NAMALWA (cell line): ENCODE measurements at places on chromosomes 7 and 10.

GRCh38 chr10:35017608-35018007, 72.5 kb downstream of the CUL2 start:
- DNase-seq: no peak

GRCh38 chr10:33025039-33025438, 67.0 kb upstream of the ITGB1 start:
- no peak for DNase-seq

DNA sequence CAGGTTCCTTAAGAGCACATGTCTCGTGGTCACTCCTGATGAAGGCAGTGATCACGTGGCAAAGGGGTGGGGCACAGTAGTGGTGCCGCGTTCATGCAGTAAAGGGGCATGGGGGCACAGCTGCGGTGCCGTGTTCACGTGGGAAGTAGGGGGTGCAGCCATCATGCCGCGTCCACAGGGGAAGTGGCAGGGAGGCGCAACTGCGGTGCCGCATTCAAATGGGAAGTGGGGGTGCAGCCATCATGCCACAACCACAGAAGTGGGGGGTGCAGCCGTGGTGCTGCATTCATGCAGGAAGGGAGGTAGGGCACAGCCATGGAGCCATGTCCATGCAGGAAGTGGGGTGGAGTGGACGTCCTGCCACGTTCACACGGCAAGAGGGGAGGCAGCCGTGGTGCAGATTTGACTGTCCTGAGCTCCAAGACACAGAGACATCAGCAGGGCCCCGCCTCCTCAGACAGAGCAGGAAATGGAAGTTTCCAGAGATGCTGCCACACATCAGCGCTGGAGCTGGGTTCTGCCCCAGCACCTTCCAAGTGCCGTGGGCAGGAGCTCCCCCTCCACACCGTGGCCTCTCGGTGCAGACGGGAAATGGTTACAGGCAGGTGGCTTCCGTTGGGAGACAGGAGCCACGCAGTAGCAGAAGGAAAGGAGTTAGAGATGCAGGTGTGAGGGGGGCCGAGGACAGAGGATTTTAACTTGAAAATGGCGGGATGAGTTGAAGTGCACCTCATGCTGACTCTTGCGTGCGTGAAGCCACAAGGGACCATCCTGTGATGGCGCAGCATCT, 95.0 kb upstream of the DDC start:
- DNase-seq: no peak

DNA sequence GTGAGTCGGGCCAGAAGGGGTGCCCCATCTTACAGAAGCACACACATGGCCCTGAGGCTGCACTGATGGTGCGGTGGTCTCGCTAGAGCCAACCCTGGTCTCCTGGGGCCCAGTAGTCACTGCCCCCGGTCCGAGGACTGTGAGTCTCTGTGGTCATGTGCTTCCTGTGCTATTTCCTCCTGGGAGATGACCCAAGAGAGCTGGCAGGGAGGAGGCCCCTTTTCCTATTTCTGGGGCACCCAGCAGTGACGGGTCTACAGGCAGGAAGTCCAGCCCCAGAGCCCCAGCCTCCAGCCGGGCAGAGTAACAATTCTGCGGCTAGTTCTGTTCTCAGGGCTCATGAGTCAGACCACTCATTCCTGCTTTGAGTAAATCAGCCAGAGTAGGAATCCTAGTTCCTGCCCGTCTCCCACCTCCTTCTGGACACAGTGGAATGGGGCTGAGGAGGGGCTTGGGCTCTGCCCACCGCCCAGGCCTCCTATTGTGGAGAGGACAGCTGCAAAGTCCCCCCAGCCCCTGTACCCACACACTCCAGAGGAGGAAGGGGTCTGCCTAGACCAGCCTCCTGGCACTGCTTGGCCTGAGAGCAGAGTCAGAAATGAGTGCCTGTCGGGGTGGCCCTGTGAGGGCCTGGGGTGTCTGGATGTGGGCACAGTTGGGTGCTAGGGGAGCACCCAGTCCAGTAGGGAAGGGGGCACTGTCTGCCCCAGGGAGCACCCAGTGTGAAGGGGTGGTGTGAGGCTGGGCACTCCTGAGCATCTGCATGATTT, 80.5 kb upstream of the PPIF start:
- DNase-seq: no peak

- DNase-seq: peak; percentile 87
These were observed 55.8 kb downstream of the RBM17 start for GRCh38 chr10:6144406-6145165.

DNA sequence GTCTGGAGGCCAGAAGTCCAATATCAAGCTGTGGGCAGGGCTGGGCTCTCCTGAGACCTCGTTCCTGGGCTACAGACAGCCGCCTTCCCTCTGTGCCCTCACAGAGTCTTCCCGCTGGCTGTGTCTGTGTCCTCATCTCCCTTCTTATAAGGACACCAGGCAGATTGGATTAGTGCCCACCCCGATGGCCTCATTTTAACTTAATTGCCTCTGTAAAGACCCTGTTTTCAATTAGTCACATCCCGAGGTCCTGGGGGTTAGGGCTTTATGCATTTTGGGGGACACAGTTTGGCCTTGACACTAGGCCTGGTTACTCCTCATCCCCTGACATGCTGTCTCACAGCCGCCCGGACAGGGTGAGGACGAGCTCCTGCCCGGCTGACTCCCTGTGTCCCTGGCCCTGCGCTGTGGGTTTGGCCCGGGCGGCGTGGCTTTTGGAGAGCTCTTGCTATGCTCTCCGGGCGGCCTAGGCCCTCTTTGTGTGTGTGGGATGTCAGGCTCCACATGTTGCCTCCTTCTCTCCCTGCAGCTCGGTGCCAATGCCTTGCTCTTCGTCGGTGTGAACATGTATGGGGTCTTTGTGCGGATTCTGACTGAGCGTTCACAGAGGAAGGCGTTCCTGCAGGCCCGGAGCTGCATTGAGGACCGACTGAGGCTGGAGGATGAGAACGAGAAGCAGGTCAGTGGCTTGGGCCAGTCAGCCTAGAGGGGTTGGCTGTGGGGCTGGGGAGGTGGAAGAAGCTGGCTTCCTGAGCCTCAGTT, 18.2 kb downstream of the ADCY1 start:
- no peak for DNase-seq

- DNase-seq: peak; percentile 66
These were observed 26.2 kb downstream of the IKZF1 start for GRCh38 chr7:50330696-50331095.

DNA sequence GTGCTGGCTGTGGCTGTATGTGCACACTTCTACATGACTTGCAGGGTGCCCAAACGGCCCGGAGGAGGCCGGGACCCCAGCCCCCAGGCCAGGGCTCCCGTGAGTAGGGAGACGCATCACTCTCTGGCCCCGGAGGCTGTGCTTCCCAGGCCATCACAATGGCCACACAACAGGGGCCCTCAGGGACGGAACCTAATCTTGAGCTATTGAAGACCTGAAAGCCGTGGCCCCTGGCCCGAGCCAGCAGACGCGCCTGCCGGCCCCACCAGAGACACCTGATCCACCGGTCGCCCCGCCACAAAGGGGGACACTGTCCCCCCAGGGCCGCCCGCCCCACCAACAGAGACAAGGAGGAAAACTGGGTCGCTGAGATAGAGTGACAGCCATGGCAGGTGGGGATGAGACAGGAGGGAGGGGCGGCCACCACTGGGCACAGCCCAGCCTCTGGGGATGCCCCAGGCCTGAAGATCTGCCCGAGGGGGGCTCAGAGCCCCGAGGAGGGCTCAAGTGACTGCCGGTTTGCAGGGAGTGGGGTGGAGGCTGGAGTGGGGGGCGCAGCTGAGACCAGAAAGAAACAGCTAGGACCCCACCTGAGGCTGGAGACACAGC, 10.2 kb upstream of the LFNG start:
- DNase-seq: no peak

GRCh38 chr10:132423966-132424861, 27.2 kb downstream of the PWWP2B start:
- DNase-seq: no peak

DNA sequence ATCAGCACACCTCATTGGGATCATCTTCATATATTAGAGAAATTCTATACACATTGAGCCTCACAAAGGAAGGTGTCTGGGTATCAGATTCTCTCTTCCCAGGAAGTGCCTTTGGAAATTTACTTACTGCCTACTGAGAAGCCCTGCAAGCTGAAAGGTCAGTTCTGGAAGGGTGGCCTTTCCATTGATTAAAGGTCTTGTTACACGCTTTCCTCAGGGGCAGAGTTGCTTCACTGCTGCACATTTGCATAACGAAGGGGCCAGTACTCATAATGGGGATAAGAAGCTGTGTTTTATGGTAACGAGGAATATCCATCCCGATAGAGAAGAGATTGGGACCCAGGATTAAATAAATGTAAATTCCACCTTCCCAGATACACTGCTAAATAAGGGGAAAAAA, 19.4 kb upstream of the IL15RA start:
- DNase-seq: no peak

DNA sequence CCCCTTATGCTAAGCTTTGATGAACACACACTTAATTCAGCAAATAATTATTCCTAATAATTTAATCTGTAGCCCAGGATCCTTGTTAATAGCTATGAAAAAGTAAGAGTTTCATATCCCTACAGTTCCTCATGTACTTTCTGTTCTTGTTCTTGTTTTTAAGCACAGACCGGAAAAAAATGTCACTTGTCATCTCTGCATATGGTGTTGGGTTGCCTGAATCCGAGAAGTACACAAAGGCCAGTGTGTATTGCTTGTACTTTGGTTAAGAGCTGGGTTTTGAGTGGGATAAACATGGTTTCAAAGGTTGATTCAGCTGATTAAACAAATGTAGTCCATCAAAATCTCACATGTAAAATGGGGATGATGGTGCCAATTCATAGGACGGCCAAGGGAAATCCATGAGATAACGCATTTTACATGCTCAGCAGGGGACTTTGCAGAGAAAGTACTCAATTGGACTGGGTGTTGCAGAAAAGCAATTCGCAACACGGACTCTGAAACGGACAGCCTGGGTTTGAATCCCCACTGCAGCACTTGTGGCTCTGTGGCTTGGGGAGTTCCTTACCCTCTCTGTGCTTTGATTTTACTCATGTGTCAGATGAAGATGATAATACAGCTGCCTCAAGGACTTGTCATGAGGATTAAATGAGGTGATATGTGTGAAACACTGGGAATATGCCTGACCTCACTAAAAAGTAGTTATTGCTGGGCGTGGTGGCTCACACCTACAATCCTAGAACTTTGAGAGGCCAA, 71.7 kb downstream of the MAP3K8 start:
- DNase-seq: no peak

- DNase-seq: no peak
These were observed 99.6 kb downstream of the STRA8 start for GRCh38 chr7:135333200-135333599.

DNA sequence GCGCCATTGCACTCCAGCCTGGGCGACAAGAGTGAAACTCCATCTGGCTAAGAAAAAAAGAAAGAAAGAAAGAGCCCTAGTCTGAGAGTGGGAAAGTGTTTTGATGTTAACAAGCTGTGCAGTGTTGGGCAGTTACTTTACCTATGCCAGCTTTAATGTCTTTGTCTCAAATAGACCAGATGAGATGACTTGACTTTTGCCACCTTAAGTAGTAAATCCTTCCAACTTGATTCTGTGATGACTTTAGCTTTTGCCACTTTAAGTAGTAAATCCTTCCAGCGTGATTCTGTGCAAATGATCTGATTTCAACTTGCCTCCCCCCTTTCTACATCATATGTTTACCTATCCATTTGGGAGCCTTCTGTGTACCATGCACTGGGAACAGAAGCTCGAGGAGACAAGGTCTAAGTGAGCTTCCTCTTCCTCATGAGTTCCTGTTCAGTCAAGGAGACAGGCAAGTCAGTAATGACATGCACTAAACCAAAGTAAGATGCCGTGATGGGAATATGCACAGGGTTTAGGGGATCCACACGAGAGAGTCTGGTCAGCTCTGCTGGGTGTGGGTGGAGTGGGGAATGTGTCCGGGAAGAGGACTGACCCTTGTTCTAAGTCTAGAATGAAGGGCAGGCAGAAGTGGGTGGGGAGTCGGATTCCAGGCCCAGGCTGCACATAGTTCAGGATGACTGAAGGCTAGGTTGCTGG, 17.2 kb downstream of the INPP5F start:
- DNase-seq: no peak

GRCh38 chr10:21925851-21926250, 77.7 kb downstream of the DNAJC1 start:
- DNase-seq: no peak

- no peak for DNase-seq
These were observed 89.9 kb upstream of the MACROH2A2 start for GRCh38 chr10:69962746-69963135.

DNA sequence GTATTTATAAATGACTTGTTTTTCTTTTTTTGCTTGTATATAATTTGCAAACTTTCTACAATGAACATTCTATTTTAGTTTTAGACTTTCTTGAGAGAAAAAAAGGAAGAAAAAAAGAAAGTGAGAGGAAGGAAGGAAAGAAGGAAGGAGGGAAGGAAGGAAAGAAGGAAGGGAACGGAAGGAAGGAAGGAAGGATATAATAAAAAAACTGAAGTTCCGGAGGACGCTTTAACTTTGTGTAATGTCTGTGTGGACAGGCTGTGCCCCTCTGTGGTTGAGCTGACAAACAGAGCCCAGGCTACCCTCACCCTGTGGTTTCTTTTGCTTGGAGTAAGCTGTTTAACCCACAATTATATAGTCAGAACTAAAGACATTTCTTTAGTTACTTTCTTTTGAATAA, 108.7 kb downstream of the SEMA3D start:
- DNase-seq: no peak

DNA sequence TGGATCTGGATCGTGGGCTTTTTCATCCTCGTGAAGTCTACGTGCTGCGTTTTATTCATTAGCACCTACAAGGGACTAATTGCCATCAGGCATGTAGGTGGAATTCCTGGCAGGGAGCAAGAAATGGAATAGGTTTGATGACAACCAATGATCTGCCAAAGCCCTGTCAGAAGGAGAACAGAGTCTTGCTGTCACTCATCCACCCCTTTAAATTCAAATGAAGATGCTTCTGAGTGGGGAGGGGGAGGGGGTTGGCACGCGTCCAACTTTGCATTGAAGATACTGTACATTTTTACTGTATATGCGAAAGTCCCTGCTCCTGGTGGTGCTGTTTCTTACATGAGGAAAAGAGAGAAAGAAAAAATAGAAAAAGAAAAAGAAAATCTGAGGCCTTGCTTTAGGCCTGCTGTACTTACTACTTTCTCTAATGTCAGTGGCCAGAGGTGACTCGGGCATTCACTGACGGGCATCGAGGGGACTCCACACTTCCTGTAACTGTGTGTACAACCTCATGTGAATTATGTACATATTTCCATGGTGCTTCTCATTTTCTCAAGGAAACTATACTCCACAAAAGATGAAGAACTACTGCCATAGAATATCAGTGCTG, 569.1 kb downstream of the INHBA start:
- DNase-seq: peak; percentile 32

DNA sequence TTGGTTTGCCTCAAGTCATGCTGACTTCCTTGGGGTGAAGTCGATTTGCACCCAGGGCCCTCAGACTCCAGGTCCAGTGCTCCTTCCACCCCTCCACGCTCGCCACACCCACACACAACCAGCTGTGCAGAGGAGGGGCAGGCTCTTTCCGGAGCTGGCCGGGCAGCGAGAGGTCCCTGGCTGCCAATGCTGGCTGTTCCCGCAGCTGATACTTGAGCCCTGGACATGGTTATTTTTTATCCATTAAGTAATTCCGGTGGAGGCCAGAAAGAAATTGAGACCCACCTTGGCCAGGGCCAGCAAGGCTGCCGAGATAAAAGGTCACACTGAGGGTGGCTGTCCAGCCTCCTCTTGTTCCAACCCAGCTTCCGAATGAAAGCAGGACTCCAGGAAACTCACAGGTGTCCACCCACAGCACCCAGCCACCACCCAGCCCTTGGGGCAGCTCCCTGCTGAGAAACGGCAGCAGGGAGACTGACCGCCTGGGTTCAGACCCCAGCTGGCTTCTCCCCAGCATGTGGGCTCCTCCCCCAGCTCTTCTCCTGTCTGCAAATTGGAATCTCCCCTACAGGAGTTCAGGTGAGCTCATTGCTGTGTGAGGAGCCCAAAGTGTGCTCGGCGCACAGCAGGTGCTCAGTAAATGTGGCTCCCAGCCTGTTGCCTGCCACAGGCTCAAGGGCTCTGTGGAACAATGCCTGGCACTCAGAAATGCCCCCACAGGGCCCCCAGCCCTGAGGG, 77.8 kb downstream of the PDGFA start:
- no peak for DNase-seq
